ENCODE measurements at places on chromosomes 12 and 14. TPM values are rescaled to one million over a fixed set of nuclear protein-coding genes. Genes with fewer than 3 reads are reported as not detected.

- no peak for DNase-seq
These were observed 13.2 kb downstream of the PXN start for GRCh38 chr12:120252071-120252906.

- no peak for DNase-seq
These were observed 2.3 kb downstream of the OTUB2 start for GRCh38 chr14:94028450-94028826.

- no peak for DNase-seq
These were observed 13.7 kb upstream of the OR6J1 start for GRCh38 chr14:22657861-22658260.

DNA sequence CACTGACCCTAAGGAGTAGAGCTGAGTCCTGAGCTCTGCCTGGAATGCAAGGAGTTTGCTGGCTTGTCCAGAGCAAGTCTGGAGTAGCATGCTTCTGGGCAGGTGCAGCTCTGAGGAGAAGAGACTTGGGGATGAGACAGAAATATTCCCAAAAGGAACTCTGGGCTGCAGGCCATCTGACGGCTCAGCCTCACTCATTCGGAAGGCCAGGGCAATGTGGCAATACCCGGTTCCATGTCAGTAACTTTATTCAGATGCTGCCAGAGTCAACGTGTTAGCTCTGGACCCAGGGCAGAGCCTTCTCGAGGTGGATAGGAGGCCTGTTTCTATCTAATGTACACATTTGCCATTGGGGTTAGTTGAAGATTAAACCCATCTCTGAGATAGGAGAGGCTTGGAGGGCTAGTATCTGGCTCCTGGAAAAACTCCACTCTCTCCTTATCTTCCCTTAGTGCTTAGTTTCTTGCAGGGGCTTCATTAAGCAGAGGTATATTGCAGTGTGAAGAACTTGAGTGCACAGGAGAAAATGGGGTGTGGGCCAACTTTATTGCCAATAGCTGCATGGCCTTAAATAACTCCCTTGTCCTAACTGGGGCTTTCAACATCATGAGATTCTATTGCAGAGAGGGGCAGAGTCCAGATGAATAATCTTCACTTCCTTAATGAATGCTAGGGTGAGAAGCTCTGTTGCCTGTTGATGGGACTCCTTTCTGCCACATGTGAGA, 65.6 kb downstream of the NTF3 start:
- no peak for DNase-seq

Gene FGF23
- total RNA-seq = not detected

Gene IL23A
- total RNA-seq = not detected

Measured in uterus (tissue), 4 donors.